ENCODE measurements at places on chromosomes 2 and 18. TPM values are rescaled to one million over a fixed set of nuclear protein-coding genes. Genes with fewer than 3 reads are reported as not detected.

The DPP4 gene
- 11.9 TPM for total RNA-seq

The MC2R gene
- total RNA-seq, result not detected

The NGEF gene
- total RNA-seq, result not detected

The LRP2 gene
- total RNA-seq, result 0.25 TPM

The TMEM247 gene
- total RNA-seq, result not detected

Measured in activated naive CD4-positive, alpha-beta T cell treated with anti-CD3 and anti-CD28 coated beads for 36 hours (primary cell).